ENCODE measurements at places on chromosomes 1 and 21.
A peak's percentile ranks its signal among the peaks of the same experiment; 100 is the strongest.

GRCh38 chr1:21781815-21782348 lies 1.1 kb downstream of the USP48 start:
- no peak for DNase-seq

- DNase-seq = no peak
Observed at GRCh38 chr1:216566641-216567205, 143.5 kb upstream of the USH2A start.

GRCh38 chr1:199759268-199759730 lies 268.2 kb upstream of the NR5A2 start:
- no peak for DNase-seq

- no peak for DNase-seq
Observed at GRCh38 chr1:94898491-94899385, 28.2 kb downstream of the CNN3 start.

DNA sequence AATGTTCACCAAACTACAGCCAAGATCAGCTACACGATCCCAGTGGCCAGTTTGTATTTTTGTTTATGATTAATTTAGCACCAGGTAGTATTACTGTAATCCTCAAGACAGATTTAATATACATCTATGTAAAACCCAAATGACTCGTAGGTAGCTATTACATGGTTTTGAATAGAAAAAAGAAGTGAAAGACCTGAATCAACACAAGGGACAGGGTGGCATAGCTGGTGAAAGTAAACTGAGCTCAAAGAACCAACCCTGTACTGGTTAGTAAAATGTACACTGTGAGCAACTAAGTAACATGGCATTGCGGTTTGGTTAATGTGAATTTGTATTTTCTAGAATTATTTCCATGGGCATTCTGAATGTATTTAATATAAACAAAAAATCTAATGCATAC lies 8.8 kb downstream of the GPATCH2 start:
- peak; percentile 13 for DNase-seq

- DNase-seq = no peak
Observed at GRCh38 chr1:115145226-115145625, 55.9 kb upstream of the TSPAN2 start.

GRCh38 chr1:89125240-89125912 lies 538 bp downstream of the GBP2 start:
- DNase-seq = peak; percentile 7

DNA sequence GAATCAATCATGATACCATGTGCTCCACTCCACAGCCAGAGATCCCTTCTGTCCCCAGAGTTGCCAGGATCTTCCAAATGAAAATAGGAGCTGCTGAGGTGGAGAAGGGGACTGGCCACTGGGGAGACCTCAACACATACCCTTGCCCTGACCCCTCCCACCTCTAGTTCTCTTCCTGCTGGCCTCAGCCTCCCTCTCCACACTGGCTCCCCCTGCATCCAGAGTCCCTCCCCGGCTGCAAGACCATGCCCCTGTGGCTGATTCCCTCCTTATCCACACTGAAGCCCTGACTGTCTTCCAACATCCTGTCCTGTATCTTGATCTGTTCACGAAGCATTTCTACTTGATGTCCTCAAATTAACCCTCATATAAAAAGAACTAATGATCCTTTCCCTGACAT lies 21.1 kb upstream of the CDK18 start:
- DNase-seq = no peak

GRCh38 chr1:225319871-225320270 lies 108.0 kb downstream of the LBR start:
- DNase-seq = no peak

GRCh38 chr1:7846656-7847055 lies 6.2 kb downstream of the UTS2 start:
- no peak for DNase-seq

GRCh38 chr1:89675677-89676076 lies 42.8 kb downstream of the LRRC8C start:
- no peak for DNase-seq

- no peak for DNase-seq
Observed at GRCh38 chr1:34612091-34612827, 142.6 kb upstream of the GJB5 start.

DNA sequence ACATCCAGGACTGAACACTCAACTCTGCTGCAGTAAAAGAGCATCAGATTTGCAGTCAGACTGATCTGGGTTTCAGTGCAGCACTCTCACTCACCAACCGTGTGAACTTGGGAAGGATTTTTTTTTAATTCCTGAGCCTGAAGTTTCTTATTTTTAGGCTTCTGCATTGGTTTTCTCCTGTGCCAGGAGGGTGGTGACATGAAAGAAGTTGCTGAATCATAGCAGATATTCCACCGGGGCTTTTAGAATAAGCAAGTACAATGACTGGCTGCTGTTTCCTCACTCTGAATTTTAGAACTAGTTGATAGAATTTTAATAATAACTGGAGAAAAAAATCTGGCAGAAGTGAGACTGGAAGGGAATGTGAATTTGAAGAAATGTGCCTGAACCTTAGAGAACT lies 11.6 kb downstream of the ADAM30 start:
- no peak for DNase-seq

DNA sequence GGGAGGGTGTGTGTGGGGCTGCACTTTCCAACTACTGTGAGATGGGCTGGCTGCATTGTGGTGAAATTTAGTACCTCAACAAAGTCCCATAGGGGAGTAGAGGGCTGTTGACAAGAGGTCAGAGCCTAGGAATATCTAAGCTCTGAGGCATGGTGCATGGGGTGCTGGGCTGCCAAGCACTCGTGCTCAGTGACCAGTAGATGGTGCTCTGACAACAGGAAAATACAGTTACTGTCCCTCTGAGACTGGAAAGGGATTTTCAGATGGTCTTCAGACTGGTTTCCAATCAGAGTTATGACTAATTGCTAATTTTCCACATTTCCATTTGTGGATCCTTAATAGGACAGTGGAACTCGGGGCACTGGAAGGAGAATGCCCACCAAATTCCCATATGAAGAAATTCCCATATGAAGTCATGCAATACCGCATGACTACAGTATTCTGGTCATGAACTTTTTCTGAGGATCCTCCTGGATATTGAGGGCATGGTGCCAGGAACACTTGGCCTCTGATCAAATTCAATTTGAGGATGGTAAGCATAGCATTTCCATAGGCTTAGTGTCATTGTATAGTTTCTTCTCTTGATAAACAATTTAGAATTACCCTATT lies 4.1 kb upstream of the CACNA1E start:
- peak; percentile 54 for DNase-seq

DNA sequence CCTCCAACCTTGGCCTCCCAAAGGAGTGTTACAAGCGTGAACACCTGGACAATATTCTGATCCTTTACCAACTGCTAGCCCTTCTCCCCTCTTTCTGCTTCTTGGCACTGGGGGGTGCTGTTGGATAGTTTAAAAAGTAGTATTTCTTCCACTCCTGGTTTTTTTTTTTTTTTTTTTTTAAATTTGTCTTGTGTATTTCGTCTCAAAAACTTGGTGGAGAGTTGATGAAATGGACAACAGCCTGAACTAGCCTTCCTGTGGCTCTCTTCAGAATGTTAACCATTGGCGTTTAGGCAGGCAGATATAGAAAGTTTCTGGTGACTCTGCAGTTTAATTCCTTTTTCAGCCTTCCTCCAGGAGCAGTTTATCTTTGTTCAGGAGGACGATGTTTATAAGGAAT lies 69.7 kb upstream of the USP24 start:
- DNase-seq = peak; percentile 29

GRCh38 chr1:54813485-54814125 lies 12.5 kb upstream of the TTC22 start:
- DNase-seq = no peak

DNA sequence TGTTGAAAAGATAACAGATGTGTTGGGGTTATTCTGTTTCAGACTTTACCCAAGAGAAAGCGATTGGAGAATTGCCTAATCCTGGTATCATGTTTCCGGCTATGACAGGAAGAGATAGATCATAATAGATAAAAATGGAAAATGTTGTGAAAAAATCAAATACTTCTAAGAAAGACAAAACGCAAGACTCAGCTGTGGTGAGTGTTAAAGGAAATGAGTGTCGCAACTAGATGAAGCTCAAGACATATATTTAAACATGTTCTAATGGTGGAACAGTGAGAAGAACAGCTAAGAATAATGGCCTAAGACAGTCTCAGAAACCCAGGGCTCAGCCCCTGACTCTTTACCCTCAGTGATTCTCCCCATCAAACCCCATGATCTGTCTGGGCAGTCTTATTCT lies 426.7 kb upstream of the RUNX1 start:
- peak; percentile 14 for DNase-seq

DNA sequence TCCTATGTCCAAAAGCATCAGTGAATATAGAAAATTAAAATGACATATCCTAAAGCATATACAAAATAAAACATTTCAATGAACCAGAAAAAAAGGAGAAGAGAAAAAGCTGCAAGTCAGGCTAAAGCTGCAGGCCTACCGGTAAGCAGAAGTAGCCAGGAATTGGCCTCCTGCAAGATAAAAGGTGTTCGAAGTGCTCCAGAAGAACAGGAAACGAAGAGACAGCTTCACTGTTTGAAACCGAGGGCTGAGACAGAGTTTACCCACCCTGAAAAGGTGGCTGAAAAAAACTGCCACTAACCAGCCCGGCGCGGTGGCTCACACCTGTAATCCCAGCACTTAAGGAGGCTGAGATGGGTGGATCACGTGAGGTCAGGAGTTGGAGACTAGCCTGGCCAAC lies 37.4 kb downstream of the NSL1 start:
- DNase-seq = peak; percentile 35

DNA sequence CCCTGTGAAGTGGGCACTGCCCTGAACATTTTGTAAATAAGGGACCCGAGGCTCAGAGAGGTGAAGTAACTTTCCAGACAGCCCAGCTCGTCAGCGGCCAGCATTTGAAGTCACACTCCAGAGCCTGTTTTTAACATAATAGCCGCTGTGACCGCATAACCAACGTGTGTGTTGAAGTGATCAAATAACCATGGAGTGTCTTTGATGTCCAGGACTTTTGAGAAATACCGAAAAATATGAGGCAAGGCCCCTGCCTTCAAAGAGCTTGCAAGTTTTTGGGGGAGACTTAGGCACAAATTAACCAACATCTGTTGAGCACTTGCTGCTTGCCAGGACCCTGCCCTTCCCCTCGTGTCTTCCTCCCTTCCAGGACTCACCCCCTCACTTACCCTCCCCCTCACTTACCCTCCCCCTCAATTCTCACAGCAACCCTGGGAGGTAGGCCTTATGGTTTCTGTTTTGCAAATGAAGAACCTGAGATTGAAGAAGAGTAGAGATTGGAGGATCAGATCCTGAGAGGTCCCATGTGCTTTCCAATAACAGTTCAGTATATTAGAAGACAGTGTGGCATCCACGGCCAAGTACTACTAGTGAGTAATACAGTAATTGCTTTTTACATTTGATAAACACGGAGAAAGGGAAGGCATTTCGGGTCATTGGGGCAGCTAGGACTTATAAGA lies 1.3 kb upstream of the SLC16A1 start:
- DNase-seq = peak; percentile 88

GRCh38 chr1:172005856-172006255 lies 164.6 kb downstream of the DNM3 start:
- DNase-seq = no peak

DNA sequence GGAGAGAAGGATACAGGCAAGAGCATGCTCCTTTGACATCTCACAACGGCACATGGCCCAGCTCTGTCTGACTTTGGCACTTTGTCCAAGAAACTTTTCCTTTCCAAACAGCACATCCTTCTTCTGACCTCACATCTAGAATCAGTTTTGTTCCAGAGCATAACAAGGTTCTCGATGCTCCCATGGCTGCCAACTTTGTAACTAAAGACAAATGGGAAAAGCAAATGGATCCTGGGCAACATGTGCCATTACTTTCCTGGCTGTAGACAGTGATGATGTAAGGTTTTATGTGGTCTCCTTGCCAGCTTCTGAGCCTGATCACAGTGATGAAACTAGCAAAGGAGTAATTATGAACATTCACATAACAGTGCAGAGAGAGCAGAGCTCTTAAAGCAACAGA lies 171.8 kb upstream of the C1orf87 start:
- DNase-seq = no peak

GRCh38 chr1:49197081-49197480 lies 420.4 kb upstream of the BEND5 start:
- DNase-seq = no peak

All from activated CD4-positive, alpha-beta T cell treated with anti-CD3 and anti-CD28 coated beads, Interleukin-2, Interleukin-6, amounts not matched to agents 100 ng/mL and 50 ng/mL, durations not matched to agents 16 hours and 8 hours (primary cell).